ENCODE measurements at places on chromosomes 1 and 21. TPM values are rescaled to one million over a fixed set of nuclear protein-coding genes. Genes with fewer than 3 reads are reported as not detected.

The B3GALNT2 gene
- polyA plus RNA-seq = 7.1 TPM

The RNPC3 gene
- 22.5 TPM for polyA plus RNA-seq

The AIM2 gene
- polyA plus RNA-seq = not detected

The CERS2 gene
- polyA plus RNA-seq = 59.6 TPM

The LCE1C gene
- not detected for polyA plus RNA-seq

The TAL1 gene
- polyA plus RNA-seq = 1.7 TPM
